ENCODE measurements at places on chromosomes 5 and 9. TPM values are rescaled to one million over a fixed set of nuclear protein-coding genes. Genes with fewer than 3 reads are reported as not detected.

Gene OR1J2
- not detected for polyA plus RNA-seq

Gene PGM5
- polyA plus RNA-seq: 20.6 TPM

Gene FGD3
- polyA plus RNA-seq: 2.5 TPM

Gene GNA14
- 9.0 TPM for polyA plus RNA-seq

Gene ADAMTS2
- 0.69 TPM for polyA plus RNA-seq

Gene CKMT2
- polyA plus RNA-seq: 0.96 TPM

Gene F12
- polyA plus RNA-seq: 8.1 TPM

Gene ENTPD8
- polyA plus RNA-seq: 32.4 TPM

Gene PPWD1
- 9.7 TPM for polyA plus RNA-seq

Gene PCDHA2
- 0.07 TPM for polyA plus RNA-seq

Gene TXNDC15
- polyA plus RNA-seq: 43.6 TPM

Gene COMMD10
- polyA plus RNA-seq: 28.7 TPM

Gene BSPRY
- 14.4 TPM for polyA plus RNA-seq

Gene IRX2
- polyA plus RNA-seq: 0.03 TPM

GRCh38 chr5:75654693-75655295, 43.5 kb downstream of the ANKDD1B start:
- H3K4me3 ChIP-seq: no peak overlapping the region
- no peak for DNase-seq
- no peak overlapping the region for H3K27ac ChIP-seq
- no peaks in the 10 kb centered on the region for H3K36me3 ChIP-seq
- no peaks in the 10 kb centered on the region for H3K27me3 ChIP-seq
- H3K4me1 ChIP-seq: no peaks in the 10 kb centered on the region

GRCh38 chr5:126753227-126753626, 23.7 kb upstream of the LMNB1 start:
- no peak overlapping the region for H3K27ac ChIP-seq
- no peak overlapping the region for H3K4me3 ChIP-seq
- no peaks in the 10 kb centered on the region for H3K27me3 ChIP-seq
- H3K36me3 ChIP-seq: no peaks in the 10 kb centered on the region

DNA sequence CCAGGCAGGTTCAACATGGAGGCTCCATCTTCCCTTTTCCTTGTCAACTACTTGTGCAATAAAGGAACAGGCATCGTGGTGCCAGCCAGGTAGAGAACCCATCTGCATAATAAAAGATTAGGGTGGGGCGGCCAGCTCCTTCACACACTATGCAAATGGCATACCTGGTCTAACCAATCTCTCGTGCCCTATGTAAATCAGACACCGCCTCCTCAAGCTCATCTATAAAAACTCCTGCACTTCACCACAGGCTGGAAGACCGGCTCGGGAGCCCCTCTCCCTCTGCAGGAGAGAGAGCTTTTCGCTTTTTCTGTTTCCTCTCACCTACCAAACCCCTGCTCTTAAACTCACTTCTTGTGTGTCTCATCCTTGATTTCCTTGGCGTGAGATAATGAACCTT, 244.3 kb upstream of the PUM3 start:
- no peak overlapping the region for H3K27ac ChIP-seq
- H3K27me3 ChIP-seq: no peaks in the 10 kb centered on the region
- no peak overlapping the region for H3K4me3 ChIP-seq
- H3K4me1 ChIP-seq: no peaks in the 10 kb centered on the region

- peaks cover 18% of the 10 kb centered on the region for H3K4me1 ChIP-seq
- no peaks in the 10 kb centered on the region for H3K36me3 ChIP-seq
- no peak overlapping the region for H3K27ac ChIP-seq
Measured at GRCh38 chr5:180027459-180028089, 44.0 kb downstream of the RNF130 start.

DNA sequence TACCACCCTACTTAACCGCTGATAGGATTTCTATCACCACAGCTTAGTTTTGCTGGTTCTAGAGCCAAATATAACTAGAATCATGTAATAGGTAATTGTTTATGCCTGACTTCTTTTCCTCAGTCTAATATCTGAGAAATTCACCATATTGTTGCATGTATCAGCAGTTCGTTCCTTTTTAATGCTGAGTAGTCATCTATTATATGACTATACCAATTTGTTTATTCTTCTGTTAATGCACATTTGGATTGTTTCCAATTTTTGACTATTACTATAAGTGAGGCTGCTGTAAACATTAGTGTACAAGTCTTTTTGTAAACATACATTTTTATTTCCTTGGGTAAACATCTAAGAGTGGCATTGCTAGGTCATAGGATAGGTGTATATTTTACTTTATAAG, 25.9 kb downstream of the CSNK1G3 start:
- H3K4me1 ChIP-seq: no peaks in the 10 kb centered on the region
- H3K4me3 ChIP-seq: no peak overlapping the region
- H3K27ac ChIP-seq: no peak overlapping the region
- DNase-seq: no peak

- H3K27me3 ChIP-seq: peaks cover 2% of the 10 kb centered on the region
- no peak for DNase-seq
- peaks cover 10% of the 10 kb centered on the region for H3K4me1 ChIP-seq
- no peak overlapping the region for H3K4me3 ChIP-seq
Measured at GRCh38 chr9:113350937-113351336, 1.6 kb downstream of the BSPRY start.

DNA sequence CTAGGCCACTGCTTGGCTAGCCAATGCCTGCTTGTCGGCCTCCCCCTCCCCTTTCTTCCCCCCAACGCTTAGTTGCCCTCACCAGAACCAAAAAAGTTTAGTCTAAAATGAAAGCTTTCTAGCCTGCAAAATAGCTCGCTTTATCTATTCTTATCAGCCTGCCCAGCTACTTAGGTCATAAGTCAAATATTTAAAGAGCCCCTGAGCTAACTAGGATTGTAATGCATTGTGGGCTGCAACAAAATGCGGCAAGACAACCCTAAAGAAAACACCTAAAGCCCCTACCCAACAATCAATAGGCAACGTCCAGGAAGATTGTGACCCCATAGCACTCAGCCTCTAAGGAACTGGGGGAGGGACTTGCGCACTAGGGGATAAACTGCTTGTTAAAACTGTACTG, 38.6 kb upstream of the PCSK5 start:
- no peak for DNase-seq
- H3K4me1 ChIP-seq: no peaks in the 10 kb centered on the region
- H3K4me3 ChIP-seq: no peak overlapping the region
- no peak overlapping the region for H3K27ac ChIP-seq
- H3K36me3 ChIP-seq: no peaks in the 10 kb centered on the region

DNA sequence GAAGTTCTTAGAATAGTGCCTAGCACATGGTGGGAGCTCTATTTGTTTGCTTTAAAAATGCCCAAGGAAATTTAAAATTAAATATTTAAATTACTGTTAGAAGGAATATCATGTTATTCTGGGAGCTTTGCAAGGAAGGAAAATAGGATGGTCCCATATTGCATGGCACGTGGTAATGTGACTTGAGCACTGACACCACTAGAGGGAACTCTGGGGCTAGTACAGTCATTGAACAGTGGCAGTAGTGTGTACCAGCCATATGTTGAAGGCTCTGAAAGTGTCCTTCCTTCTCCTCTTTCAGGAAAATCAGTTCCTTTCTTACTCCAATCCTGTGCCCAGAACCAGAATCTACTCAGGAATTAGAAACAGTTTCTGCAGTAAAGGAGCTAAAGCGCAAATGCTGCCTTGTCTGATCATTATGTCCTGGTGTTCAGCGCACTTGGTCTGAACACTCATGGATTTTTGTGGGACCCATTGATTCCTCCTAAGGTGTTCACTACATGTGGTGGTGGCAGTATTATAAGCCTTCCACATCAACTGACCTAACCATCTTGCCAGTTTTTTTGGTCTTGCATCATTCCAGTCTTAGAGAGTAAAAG, 54.1 kb downstream of the GDA start:
- no peak for DNase-seq
- H3K4me1 ChIP-seq: no peaks in the 10 kb centered on the region
- no peak overlapping the region for H3K27ac ChIP-seq
- no peak overlapping the region for H3K4me3 ChIP-seq
- H3K27me3 ChIP-seq: no peaks in the 10 kb centered on the region

GRCh38 chr5:174111287-174111973, 65.9 kb downstream of the NSG2 start:
- no peaks in the 10 kb centered on the region for H3K36me3 ChIP-seq
- DNase-seq: no peak
- H3K27ac ChIP-seq: no peak overlapping the region
- H3K4me1 ChIP-seq: no peaks in the 10 kb centered on the region

DNA sequence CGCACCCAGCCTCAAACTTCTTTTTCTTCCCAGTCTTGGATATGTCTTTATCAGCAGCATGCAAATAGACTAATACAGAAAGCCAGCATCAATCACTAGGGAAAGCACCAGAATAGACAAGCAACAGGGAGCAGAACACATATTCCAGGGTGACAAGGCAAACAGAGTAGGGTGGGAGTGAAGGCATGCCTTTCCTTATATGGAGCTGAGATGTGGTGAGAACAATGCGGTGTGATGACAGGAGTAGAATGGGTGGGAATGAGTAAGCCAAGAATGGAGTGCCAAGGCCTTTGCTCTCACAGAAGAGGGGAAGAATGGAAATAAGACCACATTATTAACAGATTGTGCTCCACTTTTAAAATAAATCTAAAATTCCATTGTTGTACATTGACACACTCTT, 115.6 kb downstream of the CETN3 start:
- no peak for DNase-seq
- no peaks in the 10 kb centered on the region for H3K27me3 ChIP-seq
- H3K27ac ChIP-seq: peak overlapping the region; percentile 55
- H3K4me3 ChIP-seq: no peak overlapping the region

DNA sequence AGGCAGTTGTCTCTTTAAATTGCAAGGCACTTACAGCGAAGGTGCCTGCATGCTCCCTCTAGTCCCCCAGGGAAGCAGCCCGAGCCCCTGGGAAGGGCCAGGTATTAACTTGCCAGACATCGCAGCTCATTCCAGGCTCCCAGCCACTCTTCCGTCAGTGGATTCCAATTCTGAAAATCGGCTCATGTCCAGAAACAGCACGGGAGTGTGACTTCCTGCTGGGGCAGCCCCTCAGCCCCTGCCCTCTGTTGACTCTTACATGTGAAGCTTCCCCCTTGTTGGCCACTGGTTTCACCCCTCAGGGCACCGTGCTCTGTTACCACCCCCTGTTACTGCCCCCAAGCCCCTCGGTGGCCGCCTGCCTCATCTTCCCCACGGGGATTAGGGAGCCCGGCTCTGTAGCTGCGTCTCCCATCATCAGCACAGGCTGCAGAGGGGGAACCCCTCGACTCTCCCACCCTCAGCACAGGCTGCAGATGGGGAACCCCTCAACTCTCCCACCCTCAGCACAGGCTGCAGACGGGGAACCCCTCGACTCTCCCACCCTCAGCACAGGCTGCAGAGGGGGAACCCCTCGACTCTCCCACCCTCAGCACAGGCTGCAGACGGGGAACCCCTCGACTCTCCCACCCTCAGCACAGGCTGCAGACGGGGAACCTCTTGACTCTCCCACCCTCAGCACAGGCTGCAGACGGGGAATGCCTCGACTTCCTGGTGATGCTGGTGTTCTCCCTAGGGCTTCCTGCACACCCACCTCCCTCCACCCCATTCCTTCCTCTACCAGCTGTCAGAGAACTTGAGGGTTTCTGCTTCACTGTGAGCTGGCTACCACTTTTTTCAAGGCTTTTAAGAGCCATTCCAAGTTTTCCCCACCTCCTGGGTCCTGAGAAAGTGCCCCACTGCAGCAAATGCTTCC, 11.1 kb upstream of the CACNA1B start:
- no peaks in the 10 kb centered on the region for H3K36me3 ChIP-seq
- H3K4me3 ChIP-seq: no peak overlapping the region
- no peak for DNase-seq
- H3K27ac ChIP-seq: no peak overlapping the region
- H3K27me3 ChIP-seq: no peaks in the 10 kb centered on the region

DNA sequence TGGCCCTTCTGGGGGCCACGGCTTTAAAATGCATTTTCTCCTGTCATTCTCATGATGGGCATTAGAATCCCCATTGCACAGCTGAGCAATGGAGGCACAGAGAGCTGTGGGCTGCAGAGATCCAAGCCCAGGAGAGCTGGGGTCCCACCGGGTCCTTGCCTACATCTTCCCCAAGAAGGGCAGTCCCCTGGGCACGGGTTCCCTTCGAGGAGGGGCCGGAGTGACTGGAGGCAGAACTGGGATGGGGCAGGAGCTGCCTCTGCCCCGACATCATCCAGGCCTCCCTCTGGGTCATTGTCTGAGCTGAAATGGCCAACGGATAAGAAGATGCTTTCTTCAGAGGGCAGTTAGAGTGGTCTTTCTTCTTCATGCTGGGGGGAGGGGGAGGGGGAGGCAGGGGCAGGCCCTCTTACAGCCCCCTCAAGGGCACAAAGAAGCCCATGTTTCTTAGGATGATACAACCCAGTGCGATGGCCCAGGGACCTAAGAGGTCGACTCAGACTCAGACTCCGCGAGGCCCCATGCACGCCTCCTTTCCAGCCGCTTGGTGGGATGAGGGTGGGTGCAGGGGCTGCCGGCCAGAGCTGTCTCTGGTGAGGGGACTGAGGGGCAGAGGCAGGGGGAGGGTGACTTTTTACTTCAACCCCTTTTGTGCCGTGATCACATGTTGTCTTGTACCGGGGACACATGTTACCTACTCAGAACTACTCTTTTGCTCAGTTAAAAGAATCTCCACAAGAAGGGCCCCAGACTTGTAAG, 112.4 kb upstream of the IRX2 start:
- no peaks in the 10 kb centered on the region for H3K4me1 ChIP-seq
- H3K27ac ChIP-seq: no peak overlapping the region
- H3K36me3 ChIP-seq: no peaks in the 10 kb centered on the region
- H3K4me3 ChIP-seq: no peak overlapping the region

GRCh38 chr5:4581289-4581688, 558.8 kb upstream of the ADAMTS16 start:
- H3K4me3 ChIP-seq: no peak overlapping the region
- no peaks in the 10 kb centered on the region for H3K27me3 ChIP-seq
- H3K27ac ChIP-seq: no peak overlapping the region
- DNase-seq: no peak

- peaks cover 24% of the 10 kb centered on the region for H3K4me1 ChIP-seq
- peaks cover 16% of the 10 kb centered on the region for H3K36me3 ChIP-seq
- no peak overlapping the region for H3K27ac ChIP-seq
Measured at GRCh38 chr9:123378956-123379660, 23.1 kb downstream of the CRB2 start.

GRCh38 chr5:169637085-169637548, at the start of gene DOCK2:
TSS of gene DOCK2 (plus strand) at chr5:169637275. CDS start at chr5:169637327, 52 bp downstream.
- H3K27ac ChIP-seq: peak within 1 kb of the TSS; percentile 45
- H3K27me3 ChIP-seq: peaks cover 5% of the 10 kb centered on the region
- no peaks in the 10 kb centered on the region for H3K36me3 ChIP-seq
- H3K4me3 ChIP-seq: peak within 1 kb of the TSS; percentile 49
- peak; percentile 77 for DNase-seq

DNA sequence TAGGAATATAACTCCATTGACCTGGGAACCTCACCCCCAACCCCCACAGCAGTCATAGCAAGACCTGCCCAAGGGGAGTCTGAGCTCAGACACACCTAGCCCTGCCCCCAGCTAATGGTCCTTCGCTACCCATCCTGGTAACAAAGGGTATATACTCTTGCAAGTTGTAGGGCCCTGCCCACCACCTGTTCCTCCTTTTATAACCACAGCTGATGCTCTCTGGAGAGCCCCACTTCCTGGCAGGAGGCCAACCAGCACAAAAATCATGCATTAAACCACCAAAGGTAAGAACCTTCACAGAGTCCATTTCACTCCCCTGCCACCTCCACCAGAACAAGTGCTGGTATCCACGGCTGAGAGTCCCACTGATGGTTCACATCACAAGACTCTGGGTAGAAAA, 1195.3 kb upstream of the SEMA6A start:
- no peak for DNase-seq
- H3K4me3 ChIP-seq: no peak overlapping the region
- no peak overlapping the region for H3K27ac ChIP-seq
- H3K4me1 ChIP-seq: no peaks in the 10 kb centered on the region
- no peaks in the 10 kb centered on the region for H3K27me3 ChIP-seq
- H3K36me3 ChIP-seq: no peaks in the 10 kb centered on the region
